Activated naive CD4-positive, alpha-beta T cell treated with anti-CD3 and anti-CD28 coated beads, Interleukin-2, amount 50 U/mL, for 72 hours (primary cell): ENCODE measurements at places on chromosomes 7 and 10.

GRCh38 chr7:2360796-2361195, 6.2 kb downstream of the EIF3B start:
- DNase-seq: no peak

DNA sequence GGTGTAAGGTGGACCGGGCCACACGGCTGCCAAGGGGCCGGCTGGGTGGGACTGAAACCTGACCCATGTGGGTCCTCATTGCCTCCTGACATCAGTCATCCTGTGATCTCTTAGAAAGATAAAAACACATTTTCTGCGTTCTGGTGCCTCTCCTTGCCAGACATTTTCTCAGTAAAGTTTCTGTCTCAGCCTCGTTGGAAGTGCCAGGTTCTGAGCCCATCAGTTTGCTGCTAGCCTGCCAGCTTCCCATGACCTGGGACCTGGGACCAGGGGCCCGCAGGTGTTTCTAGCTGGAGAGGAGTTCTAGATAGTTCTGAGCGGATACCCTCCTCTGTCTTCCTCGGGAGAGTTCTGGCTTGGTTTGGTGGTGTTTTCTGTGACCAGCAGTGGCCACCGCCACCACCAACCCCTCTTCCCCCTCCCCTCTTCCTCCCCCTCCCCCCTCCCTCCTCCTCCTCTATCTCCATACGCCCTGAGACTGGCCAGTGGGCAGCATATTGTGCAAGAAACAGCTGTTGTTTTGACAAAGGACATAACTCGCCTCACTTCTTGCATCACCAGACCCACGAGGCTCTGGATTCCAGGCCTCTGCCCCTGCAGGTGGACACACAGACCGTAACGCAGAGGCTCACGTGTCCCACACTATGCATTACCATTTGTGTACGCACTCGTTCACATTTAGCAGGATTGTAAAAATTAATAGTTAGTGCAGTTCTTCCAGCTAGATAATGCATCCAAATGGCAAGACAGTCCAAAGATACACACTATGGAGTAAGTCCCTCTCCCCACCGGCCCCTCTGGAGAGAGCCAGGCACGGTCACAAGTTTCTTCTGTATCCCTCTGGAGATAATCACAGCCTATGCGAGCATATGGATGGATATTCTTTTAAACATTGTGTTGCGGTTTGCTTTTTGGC, 94.6 kb downstream of the CUX1 start:
- DNase-seq: no peak

DNA sequence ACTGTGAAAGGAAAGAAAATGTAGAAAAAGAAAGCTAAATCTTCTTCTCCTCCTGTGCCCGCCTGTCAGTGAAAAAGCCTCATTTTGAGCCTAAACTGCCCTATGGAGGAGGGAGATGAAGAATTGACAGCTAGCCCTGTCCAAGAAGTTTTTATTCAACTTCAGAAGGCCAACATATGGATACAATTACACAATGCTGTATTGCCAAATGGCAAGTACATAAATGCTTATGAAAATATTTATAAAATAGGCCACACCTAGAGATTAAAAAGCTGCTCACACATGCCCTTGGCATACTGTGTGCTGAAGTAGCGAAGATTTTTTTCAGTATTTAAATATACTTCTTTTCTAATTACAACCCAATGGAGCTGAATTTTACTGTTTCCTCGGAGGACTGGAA, 65.1 kb upstream of the NEBL start:
- DNase-seq: no peak

DNA sequence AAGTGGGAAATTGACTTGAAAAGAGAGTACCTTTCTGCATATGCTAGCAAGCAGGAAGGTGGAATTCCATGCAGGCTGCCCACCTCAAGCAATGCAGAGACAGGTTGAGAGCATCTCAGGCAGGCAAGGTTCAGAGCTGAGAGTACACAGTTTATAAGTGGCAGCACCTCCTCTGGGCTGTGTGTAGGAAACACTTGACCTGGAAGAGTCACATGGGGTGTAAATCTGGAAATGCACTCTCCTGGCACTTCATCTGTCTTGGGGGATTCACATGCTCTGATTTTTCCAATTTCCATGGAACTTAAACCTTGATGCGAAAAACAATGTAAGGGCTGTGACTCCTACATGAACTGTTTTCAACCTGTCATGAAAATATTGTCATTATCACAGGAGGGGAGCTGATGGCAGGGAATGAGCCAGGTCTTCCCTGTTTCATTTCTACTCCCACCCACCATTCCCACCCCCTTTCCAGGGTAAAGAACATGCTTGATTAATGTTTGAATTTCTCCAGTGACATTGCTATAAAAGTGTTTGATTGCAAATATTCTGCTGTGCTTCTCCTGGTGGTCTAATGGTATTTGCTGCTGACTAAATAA, 328.3 kb downstream of the BICC1 start:
- DNase-seq: no peak

GRCh38 chr7:88037050-88037449, 103.0 kb downstream of the ADAM22 start:
- no peak for DNase-seq

DNA sequence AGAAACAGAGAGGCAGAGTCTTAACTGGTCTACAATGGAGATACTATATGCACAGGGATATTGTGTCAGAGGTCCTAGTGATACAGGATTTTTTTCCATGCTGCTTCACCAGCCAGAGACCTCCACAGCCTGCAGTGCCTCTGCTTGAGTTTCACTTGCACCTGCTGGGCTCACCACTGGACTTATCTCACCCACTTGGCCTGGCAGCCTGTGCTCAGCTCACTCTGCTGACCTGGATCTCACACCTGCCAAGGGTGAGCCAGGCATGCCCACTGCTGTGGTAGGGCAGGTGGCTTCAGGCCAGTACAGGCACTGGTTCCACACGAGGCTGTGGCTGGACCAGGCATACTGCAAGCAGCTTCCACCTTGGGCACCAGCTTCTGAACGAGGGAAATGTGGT, 36.6 kb downstream of the PNLIPRP3 start:
- no peak for DNase-seq

DNA sequence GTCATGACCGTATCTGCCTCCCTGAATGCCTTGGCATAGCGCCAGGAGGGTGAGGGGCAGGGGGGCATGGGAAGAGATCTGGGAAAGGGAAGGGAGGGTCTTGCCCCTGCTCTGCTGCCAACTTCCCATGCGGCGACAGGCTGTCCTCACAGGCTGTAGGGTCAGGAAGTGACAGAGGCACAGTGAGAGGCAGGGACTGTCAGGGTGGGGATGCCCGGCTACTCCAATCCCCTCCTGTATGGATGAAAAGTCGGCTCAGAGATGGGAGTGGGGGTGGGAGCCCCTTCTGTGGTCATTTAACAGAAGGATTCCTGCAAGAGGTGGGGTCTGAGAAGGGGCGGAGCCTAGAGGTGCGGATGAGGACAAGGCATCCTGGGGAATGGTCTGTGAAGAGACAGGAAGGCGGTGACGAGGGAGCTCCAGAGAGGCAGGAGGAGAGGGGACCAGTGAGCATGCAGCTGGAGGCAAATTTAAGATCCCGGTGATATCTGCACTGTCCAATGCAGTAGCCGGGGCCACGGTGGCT, 20.8 kb upstream of the UNC5B start:
- DNase-seq: no peak

- no peak for DNase-seq
These were observed 68.0 kb downstream of the PTPRZ1 start for GRCh38 chr7:121940918-121941317.

DNA sequence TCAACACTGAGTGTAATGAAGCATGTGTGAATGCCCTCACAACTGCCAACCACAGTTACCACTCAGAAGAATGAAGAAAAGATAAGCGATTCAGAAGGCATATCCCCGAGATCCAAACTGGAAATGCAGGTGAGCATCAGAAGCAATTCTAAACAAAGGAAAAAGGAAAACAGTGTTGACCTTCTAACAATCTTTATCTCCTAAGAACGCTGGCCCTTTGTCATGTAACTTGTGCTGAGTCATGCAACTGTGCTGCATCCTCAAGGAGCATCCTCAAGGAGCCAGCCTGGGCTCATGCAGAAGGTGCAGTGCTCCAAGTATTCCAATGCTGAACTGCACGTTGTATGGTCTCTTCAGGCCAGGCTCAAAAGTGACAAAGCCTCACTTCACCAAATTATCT, 30.6 kb downstream of the SEC61G start:
- DNase-seq: no peak

DNA sequence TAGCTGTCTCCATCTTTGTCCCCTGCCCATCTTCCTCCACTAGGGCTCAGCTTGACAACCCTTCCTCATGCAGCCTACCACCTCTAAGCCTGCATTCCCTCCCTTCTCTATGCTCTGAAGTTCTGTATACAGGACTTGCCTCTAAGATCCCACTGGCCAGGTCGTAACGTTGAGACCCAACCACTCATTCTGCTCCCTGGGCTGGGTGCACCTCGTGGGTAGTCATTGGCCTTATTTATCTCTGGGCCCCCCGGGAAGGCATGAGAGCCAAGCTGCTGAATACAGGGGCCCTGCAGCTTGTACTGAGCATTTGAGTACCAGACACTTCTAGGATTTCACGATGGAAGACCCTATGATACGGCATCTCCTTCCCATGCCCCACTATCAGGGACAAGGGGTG, 31.2 kb downstream of the MYL10 start:
- no peak for DNase-seq

DNA sequence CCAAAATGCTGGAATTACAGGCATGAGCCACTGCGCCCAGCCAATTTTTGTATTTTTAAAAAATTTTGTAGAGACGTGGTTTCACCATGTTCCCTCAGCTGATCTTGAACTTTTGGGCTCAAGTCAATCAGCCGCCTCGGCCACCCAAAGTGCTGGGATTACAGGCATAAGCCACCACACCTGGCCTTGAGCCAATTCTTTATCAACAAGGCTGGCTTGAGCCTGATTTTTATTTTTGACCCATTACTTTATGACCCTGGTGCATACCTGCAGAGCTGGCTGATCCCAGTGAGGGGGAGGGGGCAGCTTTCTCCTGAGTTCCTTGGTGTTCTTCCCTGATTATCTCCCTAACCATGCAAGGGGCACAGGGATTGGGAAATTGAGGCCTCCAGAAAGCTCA, 15.8 kb upstream of the CPA1 start:
- DNase-seq: no peak

- DNase-seq: no peak
These were observed 635.1 kb upstream of the SEMA3D start for GRCh38 chr7:85821926-85822325.

- no peak for DNase-seq
These were observed 148.5 kb upstream of the AKR1E2 start for GRCh38 chr10:4677296-4678021.

DNA sequence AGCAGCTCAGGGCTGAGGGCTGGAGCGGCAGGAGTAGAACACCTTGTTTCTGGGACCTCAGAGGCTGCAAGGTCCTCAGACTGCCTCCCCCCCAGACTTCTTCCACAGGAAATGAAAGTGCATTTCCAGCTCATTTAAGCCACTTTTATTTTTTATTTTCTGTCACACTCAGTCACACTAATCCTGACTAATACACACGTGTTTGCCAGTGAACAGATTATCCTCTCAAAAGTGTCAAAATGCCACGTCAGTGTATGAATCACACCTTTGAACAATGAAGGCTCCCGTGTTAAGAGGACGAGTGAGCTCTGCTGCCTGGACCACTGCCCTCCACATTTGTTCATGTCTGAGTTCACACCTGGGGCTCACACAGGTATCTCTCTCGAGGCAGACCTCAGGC, 488.5 kb downstream of the DNAJB6 start:
- DNase-seq: peak; percentile 13

- DNase-seq: peak; percentile 20
These were observed 48.3 kb upstream of the FAM171A1 start for GRCh38 chr10:15419279-15419874.

DNA sequence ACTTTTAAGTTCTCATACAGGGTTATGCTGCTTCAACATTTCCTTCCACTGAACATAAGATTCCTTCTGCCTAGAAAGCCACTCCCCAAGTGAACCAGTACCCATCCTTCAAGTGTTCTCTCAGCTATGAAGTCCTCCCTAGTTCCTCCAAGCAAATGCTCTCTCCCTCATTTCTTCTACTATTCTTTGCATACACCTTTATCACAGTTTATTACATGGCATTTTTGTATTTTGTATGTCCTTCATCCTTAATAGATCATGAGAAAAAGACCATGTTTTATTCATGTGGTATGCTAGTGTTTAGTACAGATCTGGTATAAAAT, 1.9 kb downstream of the SYPL1 start:
- DNase-seq: no peak

- DNase-seq: no peak
These were observed 145.4 kb upstream of the NEBL start for GRCh38 chr10:21042536-21042935.

GRCh38 chr7:105990141-105990540, 27.1 kb downstream of the CDHR3 start:
- DNase-seq: no peak

GRCh38 chr10:96830511-96831199, 1.4 kb upstream of the LCOR start:
- peak; percentile 83 for DNase-seq

- no peak for DNase-seq
These were observed 307.8 kb downstream of the REEP3 start for GRCh38 chr10:63829020-63829419.

DNA sequence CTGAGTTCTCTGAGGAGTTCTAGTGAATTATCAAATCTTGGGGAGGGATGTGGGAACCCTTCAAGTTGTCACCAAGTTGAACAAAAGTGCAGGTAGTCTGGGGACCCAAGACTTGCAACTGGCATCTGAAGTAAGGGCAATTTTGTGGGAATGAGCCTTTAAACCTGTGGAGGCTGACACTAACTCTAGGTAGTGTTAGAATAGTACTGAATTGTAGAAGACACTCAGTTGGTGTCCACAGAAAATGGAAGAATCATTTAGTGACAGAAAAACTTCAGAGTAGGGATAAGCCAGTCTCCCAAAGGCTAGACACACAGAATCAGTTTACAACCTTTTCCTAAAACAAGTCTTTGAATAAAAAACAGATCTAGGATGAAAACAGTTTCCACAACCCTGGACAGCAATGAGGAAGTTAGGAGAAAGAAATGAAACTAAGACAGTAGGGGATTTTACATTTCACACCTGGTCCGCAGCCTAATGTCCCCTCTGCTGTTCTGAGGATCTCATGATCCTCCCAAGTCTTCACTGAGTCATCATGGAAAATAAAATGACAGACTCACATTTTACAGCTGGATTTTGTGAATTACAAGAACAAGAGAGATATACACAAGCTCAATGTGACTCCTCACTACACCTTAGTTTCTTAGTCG, 23.0 kb upstream of the ING3 start:
- no peak for DNase-seq

DNA sequence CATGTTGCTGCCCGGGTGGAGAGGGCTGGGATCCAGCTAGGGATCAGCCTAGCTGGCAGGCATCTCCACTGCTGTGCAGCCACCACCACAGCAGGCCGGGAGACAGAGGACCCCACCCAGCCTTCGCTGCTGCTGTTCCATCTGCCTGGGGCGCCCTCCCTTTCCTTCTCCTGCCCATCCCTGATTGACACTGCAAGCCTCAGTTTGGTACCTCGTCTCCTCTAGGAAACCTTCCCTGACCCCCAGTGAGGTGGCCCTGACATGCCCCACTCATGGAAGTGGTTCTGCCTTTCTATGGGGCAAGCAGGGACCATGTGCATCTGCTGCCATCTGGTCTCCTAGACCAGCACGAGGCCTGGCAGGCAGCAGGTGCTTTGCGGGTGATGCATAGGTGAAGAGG, 30.4 kb upstream of the DPYSL4 start:
- DNase-seq: no peak

GRCh38 chr10:133475425-133475734, 21.6 kb downstream of the SCART1 start:
- DNase-seq: peak; percentile 56
